ENCODE measurements at places on chromosomes 3 and 15. TPM values are rescaled to one million over a fixed set of nuclear protein-coding genes. Genes with fewer than 3 reads are reported as not detected.

DNA sequence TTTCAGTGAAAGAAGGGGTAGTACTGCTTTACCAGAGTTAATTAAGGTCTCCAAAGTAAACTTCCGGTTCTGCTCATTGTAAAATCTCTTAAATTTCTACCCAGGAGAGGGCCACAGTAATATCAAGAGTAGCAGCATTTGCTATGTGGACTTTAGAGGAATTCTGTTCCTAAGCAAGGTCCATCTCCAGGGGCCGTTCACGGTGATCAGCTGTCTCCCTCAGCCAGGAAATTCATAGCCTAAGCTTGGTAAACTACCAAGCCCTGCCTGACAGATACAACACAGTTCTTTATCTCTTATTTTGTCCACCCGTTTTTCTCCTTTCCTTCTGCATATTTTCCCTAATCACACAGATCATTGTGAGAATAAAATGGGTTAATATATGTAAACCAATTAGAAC is 2.3 kb downstream of the DUT start:
- H3K4me1 ChIP-seq, result peaks cover 8% of the 10 kb centered on the region
- DNase-seq, result no peak
- no peak overlapping the region for H3K4me3 ChIP-seq
- H3K36me3 ChIP-seq, result peaks cover 27% of the 10 kb centered on the region

DNA sequence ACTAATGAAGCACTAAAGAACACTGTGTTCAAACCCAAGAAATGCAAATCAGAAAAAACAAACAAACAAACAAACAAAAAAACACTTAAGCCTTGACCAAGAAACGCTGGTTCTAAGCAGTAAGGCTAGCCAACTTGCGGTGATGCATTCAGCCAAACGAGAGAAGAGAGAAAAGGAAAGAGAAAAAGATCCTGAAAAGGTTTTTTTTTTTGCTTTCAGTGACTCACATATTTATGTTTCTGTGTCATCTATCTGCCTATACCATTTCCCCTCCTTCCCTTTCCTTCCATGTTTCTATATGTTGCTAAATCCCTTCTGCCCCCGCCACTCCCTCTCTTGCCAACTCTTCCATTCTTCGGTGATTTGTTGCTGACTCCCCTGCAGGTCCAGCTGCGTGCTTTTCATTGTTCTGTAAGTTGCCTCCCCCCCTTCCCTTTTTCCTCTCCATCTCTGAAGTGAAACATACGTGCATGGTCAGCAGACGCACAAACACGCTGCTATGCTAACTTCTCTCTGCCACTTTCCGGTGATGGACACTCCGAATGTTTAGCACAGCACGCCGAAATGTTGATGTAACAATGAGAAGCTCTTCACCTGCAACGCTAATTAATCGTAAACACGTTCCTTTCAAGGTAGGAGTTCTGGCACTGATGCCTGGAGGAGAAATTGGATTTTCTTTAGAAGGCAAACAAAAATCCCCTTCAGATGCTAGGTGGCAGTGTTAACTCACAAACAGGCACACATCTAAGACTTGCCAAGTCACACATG is 154.4 kb downstream of the TUSC7 start:
- H3K4me3 ChIP-seq, result peak overlapping the region; percentile 20
- no peaks in the 10 kb centered on the region for H3K36me3 ChIP-seq
- no peak for DNase-seq
- H3K27ac ChIP-seq, result no peak overlapping the region
- H3K27me3 ChIP-seq, result no peaks in the 10 kb centered on the region
- no peaks in the 10 kb centered on the region for H3K4me1 ChIP-seq

The TMEM207 gene
- total RNA-seq, result not detected

DNA sequence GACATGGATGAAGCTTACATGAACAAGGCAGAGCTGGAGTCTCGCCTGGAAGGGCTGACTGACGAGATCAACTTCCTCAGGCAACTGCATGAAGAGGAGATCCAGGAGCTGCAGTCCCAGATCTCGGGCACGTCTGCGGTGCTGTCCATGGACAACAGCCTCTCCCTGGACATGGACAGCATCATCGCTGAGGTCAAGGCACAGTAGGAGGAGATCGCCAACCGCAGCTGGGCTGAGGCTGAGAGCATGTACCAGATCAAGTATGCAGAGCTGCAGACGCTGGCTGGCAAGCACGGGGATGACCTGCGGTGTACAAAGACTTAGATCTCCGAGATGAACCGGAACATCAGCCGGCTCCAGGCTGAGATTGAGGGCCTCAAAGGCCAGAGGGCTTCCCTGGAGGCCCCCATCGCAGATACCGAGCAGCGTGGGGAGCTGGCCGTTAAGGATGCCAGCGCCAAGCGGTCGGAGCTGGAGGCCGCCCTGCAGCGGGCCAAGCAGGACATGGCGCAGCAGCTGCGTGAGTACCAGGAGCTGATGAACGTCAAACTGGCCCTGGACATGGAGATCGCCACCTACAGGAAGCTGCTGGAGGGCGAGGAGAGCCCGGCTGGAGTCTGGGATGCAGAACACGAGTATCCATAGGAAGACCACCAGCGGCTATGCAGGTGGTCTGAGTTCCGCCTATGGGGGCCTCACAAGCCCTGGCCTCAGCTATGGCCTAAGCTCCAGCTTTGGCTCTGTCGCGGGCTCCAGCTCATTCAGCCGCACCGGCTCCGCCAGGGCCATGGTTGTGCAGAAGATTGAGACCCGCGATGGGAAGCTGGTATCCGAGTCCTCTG is 77.6 kb downstream of the CLDN11 start:
- H3K4me1 ChIP-seq, result no peaks in the 10 kb centered on the region
- no peak for DNase-seq
- H3K27me3 ChIP-seq, result no peaks in the 10 kb centered on the region
- H3K4me3 ChIP-seq, result no peak overlapping the region

The PRR20G gene
- not detected for total RNA-seq

The CERS3 gene
- not detected for total RNA-seq

DNA sequence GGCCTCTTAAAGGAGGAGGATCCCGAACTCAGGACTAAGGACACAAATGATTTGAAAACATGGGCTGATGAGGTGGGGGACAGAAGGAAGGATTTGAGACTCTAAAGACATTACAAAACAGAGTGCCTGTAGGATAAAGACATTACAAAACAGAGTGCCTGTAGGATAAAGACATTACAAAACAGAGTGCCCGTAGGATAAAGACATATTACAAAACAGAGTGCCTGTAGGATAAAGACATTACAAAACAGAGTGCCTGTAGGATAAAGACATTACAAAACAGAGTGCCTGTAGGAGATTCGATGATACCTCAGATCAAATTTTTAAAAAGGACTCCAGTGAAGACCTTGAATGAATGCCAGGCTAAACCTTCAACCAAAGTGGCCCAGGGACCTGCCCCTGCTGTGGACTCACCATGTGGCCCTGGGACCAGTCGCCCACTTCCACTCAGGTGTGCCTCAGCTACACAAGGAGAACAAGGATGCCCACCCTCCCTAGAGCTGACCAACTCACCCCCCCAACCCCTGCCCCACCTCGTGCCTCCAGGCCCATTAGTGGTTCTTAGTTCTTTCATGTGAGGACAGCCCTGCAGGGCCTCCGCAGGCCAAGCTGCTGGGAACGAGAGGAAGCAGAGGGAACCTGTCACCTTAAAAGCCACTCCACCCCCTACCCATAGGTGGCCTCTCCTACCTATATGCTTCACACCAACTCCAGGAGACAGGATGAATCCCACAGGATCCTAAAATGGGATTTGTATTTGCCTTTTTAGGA is 59.8 kb downstream of the SH3BP5 start:
- H3K4me3 ChIP-seq, result no peak overlapping the region
- peaks cover 52% of the 10 kb centered on the region for H3K4me1 ChIP-seq
- no peaks in the 10 kb centered on the region for H3K27me3 ChIP-seq
- no peak for DNase-seq
- peak overlapping the region; percentile 28 for H3K27ac ChIP-seq

The DPPA2 gene
- not detected for total RNA-seq

- no peaks in the 10 kb centered on the region for H3K27me3 ChIP-seq
- H3K36me3 ChIP-seq, result no peaks in the 10 kb centered on the region
- H3K27ac ChIP-seq, result no peak overlapping the region
- H3K4me1 ChIP-seq, result no peaks in the 10 kb centered on the region
- peak; percentile 38 for DNase-seq
- H3K4me3 ChIP-seq, result no peak overlapping the region
Measured at GRCh38 chr3:35505181-35505580, 134.1 kb upstream of the ARPP21 start.

- H3K4me1 ChIP-seq, result no peaks in the 10 kb centered on the region
- no peak for DNase-seq
- no peaks in the 10 kb centered on the region for H3K36me3 ChIP-seq
- H3K27me3 ChIP-seq, result peaks cover 76% of the 10 kb centered on the region
- no peak overlapping the region for H3K27ac ChIP-seq
Measured at GRCh38 chr15:88799341-88799740, 3.9 kb upstream of the ACAN start.
